Eye (tissue), 1 donor: ENCODE measurements at places on chromosomes 3 and 15.

GRCh38 chr3:186287711-186288110 is 74.3 kb downstream of the DGKG start:
- DNase-seq: peak; percentile 41

DNA sequence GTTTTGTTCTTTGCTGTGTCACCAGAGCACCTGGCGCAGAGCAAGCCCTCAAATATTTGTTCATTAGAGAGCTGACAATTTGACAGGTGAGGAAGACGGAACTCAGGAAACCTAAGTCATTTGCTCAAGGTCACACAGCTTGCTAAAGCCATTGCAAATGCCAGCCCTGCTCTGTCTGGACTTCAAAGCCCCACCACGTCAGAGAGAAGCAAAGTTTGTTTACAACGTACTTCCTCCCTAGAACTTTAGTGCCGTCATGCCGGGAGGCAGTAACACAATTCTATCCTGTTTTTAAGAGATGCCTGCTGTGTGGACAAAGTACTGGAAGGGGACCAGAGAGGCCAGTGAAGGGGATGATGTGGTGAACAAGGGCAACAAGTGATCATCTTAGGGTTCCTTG is 216.6 kb upstream of the PRICKLE2 start:
- DNase-seq: peak; percentile 16

DNA sequence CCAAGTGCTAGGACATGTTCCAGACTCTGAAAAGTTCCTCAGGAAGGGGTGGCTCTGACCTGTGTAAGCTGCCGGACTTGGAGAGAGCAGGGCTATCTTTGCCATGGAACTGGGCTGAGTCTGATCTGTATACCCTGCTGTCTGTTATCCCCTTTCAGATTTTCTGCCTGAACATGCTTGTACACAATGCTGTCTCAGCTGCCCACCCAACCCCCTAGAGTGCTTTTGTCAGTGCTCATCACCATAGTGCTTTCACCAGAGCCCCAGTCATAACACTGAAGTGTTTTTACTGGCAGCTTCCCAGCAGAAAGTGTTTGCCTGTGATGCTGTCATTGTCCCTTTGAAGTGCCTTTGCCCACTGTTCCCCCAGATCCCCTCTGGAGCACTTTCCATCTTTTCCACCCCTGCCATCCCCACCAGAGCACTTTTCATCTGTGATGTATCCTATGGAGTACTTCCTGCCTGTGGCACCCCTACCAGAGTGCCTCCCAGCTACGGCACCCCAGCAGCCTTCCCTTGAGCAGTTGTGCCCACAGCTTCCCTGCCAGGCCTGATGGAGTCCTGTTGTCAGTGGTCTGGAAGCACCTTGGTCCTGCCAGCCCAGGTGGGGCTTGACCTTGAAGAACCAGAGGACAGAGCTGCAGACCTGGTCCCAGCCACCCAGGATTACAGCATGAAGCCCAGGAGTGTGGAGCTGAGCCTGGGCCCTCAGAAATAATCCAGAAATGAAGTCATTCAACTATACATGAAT is 397.7 kb downstream of the DIPK2A start:
- peak; percentile 18 for DNase-seq

DNA sequence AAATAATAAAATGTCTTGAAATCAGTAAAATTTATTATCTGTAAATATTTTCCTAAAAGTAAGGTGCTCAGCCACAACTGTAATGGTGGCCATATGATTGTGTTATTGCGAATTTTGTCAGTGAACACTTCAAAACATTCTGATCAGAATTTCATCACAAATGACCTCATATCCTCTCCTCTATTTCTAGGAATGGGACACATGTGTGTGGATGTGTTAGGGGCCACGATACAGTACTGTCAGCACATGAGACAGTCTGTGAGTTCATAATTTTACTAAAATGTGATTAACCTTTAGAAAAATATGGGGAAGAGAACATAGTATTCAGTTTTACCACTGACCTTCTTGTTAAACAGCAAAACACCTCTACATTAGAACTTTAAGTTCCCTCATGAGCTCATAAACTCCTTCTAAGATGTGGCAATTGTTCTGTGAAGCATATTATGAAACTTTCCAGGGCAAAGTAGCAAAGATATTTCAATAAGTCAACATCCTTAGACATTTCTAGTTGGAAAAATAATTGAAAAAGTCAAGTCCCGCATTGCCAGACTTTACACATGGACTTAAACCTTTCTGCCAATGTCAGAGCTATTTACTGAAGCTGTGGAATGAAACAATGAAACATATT is 158.2 kb upstream of the ABI3BP start:
- no peak for DNase-seq

- DNase-seq: no peak
Observed at GRCh38 chr3:33921608-33922007, 123.2 kb downstream of the PDCD6IP start.

DNA sequence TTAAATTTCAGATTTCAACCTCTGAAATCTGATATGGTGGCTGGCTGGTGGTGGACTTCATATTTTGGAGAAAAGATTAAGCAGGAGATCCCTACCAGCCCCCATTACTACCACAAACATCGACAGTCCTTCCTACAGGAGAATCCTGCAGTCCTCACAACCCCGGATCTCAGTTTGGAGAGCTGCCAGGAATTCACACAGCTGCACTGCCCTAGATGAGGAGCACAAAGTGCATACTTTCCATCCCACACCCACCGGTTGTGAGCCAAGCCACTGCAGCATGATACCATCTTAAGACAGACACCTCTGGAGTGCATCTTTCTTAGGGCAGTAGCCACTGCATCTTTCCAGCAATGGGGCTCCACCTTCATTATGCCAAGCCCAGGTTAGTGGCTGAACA is 185.5 kb upstream of the GPR149 start:
- DNase-seq: no peak

DNA sequence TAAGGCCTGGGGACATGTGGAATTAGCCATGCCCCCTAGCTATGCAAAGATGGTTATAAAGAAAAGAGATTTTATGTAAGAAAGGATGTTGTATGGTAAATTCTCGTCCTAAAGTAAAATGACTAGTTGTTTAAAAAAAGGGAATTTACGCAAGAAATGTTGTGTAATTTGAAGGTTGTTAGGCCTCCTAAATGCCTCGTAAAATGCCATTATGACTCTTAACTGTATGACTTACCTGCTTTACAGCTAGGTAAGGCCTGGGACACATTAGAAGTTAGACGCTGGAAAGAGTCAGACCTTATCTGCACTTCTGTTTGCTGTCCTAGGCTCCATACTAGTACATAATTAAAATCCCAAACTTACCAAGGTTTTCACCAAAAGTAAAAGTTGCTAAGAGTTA is 17.5 kb upstream of the HHATL start:
- no peak for DNase-seq

DNA sequence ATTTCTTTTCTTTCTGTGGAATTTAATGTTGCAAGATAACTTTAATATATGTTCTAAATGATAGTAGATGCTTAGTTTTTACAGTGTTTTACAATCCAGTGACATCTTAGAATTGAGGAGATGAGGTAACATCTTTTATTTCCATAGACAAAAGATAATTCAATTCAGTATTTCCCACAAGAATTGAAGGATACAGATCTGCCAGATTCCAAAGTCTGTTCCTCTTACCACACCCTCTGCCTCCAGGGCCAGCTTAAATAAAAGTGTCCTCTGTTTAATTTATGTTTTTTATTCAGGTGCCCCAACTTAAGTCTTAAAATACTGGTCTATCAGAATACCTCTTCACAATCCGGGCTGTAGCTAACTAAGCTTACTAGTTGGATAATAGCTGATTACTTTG is 6.5 kb downstream of the STT3B start:
- no peak for DNase-seq

- DNase-seq: no peak
Observed at GRCh38 chr3:176937541-176937940, 259.7 kb downstream of the TBL1XR1 start.

GRCh38 chr3:13588221-13588701 is 39.3 kb downstream of the FBLN2 start:
- no peak for DNase-seq

GRCh38 chr3:156826896-156827882 is 1.0 kb downstream of the LEKR1 start:
- DNase-seq: no peak

DNA sequence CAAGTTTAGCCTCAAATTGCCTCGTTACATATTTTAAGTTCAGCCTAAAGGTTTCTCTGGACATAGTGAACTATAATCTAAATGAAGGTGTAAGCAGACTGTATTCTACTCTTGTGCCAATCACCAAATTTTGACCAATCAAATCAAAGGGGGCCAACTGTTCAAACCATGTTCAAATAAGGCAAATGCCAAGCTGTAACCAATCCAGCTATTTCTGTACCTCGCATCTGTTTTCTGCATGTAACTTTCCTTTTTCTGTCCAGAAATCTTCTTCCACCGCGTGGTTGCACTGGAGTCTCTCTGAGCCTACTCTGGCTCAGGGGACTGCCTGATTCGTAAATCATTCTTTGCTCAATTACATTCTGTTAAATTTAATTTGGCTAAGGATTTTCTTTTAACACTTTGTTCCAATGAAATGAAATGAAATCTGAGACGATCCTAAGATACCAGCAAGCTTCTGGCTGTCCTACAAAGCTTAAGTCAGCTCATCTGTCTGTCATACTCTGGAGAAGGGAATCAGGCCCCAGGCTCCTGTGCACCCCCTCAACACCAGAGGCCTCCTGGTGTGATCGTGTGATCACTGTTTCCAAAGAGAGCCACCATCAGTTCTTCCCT is 53.2 kb upstream of the ZNF148 start:
- DNase-seq: no peak

DNA sequence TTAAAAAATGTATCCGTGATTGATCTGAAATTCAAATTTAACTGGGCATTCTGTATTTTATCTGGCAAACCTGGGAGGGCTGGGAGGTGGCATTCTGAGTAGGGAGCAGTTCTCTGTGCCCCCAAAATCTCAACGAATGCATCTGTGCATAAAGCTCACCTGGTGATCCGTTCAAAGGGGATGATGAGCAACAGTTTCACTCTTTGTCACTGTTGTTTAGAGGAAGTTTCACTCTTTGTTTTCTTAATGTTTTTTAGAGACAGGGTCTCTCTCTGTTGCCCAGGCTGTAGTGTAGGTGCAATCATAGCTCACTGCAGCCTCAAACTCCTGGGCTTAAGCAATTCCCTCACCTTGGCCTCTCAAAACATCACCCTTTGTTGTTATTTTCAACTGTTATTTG is 186.7 kb downstream of the SSR3 start:
- no peak for DNase-seq

GRCh38 chr3:135860761-135861160 is 104.8 kb upstream of the PPP2R3A start:
- no peak for DNase-seq

- DNase-seq: no peak
Observed at GRCh38 chr15:63052077-63052841, 9.7 kb downstream of the TPM1 start.

- peak; percentile 10 for DNase-seq
Observed at GRCh38 chr15:79978655-79979514, 7.9 kb upstream of the BCL2A1 start.

GRCh38 chr3:163196815-163197374 is 1700.3 kb downstream of the OTOL1 start:
- peak; percentile 7 for DNase-seq

DNA sequence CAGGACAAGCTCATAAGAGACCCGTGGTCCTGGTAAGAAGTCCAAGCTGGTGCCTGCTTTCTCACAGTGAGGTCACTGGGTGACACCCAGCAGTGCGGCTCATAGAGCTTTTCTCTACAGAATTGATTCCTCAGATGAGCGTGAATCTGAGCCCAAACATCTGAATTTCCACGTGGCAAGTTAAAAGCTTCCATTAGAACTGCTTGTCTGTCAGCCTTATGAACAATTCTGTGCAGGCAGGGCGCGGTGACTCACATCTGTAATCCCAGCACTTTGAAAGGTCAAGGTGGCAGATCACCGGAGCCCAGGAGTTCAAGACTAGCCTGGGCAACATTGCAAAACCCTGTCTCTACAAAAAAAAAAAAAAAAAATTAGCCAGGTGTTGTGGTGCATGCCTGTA is 113.1 kb upstream of the ABHD17C start:
- no peak for DNase-seq

GRCh38 chr3:170502297-170502696 is 83.6 kb downstream of the SLC7A14 start:
- DNase-seq: peak; percentile 12

- no peak for DNase-seq
Observed at GRCh38 chr15:41970456-41970855, 1.9 kb downstream of the EHD4 start.

- DNase-seq: no peak
Observed at GRCh38 chr15:43930079-43930478, 103.3 kb downstream of the WDR76 start.

GRCh38 chr15:25268166-25268565 is 170.7 kb downstream of the UBE3A start:
- no peak for DNase-seq

DNA sequence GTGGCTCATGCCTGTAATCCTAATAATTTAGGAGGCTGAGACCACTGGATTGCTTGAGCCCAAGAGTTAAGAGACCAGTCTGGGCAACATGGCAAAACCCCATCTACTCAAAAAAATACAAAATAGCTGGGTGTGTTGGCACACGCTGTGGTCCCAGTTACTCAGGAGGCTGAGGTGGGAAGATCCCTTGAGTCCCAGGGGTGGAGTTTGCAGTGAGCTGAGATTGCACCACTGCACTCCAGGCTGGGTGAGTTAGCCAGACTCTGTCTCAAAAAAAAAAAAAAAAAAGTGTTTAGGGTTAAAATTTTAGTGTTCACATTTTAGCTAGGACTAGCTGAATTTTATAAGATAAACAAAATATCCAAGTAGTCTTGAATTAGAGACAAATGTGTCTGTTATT is 1340.1 kb upstream of the EPHA6 start:
- DNase-seq: no peak

- no peak for DNase-seq
Observed at GRCh38 chr3:130946882-130947281, 53.0 kb downstream of the ATP2C1 start.

DNA sequence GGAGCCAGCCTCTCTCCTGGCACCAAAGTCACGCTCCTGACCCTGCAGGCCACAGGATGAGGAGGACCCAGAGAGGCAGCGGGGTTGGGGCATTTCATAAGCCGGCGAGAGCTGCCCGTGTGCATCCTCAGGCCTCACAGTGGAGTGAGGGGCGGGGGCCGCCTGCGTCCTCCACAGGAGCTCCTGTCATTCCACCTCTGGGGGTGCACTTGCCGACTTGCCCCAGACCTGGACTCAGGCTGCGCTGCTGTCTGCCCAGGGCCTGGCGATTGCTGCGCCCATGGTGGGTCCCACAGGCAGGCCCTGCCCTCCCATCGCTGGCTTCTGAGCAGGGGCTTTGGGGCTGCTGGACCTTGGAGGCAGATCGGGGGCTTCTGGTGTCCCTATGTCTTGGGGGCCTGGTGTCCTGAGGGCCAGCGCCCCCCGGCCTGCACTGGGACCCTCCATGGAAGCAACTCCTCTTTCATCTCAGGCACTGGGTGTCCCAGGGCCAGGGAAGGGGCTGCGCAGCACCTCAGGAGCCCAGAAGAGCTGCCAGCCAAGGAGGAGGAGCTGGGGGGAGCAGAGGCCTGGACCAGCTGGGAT is 184.0 kb downstream of the GOLGA6L6 start:
- no peak for DNase-seq

- DNase-seq: no peak
Observed at GRCh38 chr3:123300583-123300982, 98.8 kb downstream of the SEC22A start.

- DNase-seq: no peak
Observed at GRCh38 chr15:22806664-22807063, 20.2 kb downstream of the NIPA1 start.
